NCI-H526 treated with DMSO at 0.1 percent for 48 hours (cell line): ENCODE measurements at places on chromosomes 5 and 9.

DNA sequence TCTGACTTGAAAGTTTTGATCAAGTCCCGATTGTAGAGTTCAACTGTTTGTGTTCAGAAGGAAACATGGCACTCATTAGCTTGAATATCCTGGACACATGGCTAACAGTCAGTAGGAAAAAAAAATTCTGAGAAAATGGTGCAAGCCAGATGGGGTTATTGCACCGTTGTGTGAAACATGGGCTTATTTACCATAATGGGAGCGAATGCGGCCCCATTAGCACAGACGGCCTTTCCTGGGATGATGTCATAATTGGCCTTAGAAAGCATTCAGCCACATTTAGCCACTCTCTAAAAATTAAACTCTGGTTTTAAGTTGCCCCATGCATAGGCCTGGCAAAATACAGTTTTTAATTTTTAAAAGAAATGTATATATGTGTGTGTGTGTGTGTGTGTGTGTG is 112.1 kb downstream of the IRX2 start:
- no peak for DNase-seq

- no peak for DNase-seq
Measured at GRCh38 chr9:78666818-78667414, 370.0 kb downstream of the PSAT1 start.

GRCh38 chr9:132390966-132391365 is 15.7 kb downstream of the TTF1 start:
- no peak for DNase-seq

DNA sequence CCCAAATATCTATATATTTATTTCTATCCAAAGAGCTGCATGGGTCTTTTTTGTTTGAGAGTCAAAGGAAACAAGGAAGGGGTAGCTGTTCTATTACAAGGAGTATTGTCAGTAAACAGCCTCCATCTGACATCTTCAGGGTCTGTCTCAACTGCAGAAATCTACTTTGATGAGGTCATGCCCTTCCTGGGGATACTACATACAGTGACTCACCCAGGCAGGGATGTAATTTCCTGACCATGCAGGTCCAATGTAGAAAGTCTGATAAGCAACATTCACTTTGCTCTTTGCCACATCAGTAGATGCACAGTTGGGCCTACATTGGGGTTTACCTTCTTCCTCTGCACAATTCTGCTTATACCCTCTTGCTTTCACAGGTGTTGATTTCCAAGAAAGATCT is 165.5 kb downstream of the TLR4 start:
- no peak for DNase-seq

DNA sequence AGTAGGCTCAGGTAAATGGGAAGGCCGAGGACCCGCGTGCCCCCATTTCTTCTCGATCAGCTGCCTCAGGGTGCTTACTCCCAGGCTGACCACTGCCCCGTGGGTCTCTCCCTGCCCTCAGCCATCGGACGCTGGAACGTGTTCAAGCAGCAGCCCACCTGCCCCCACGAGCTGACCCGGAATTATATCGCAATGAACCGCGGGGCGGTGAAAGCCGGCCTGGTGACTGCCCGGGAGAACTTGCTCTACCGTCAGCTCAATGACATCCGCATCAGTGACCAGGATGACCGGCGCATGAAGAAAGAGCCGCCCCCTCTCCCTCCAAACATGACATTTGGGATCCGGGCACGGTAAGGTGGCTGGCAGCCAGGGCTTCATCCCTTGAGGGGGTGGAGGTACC is 83.2 kb upstream of the BARHL1 start:
- no peak for DNase-seq

- peak; percentile 19 for DNase-seq
Measured at GRCh38 chr5:141245250-141245717, at the start of gene PCDHB15. Gene PCDHB15 (plus strand): TSS chr5:141245395. CDS start chr5:141245579, 184 bp downstream.

GRCh38 chr9:134410071-134410834 is 84.0 kb downstream of the RXRA start:
- DNase-seq: no peak

DNA sequence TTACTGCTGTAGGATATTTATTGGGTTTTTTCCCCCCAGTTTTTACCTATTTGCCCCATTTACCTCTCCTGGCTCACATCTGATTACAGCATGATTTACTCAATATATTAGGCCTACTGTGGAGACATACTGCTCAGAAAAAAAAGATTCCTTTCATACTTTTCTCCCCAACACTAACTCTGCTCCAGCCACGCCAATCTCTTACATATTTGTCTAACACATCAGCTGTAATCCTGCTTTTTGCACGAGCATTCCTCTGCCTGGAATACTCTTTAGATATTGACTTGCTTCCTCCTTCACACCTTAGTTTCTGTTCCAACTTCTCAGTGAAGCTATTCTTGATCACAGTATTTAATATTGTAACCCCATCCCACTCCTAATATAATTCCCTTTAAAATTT is 158.1 kb upstream of the VCAN start:
- no peak for DNase-seq

GRCh38 chr5:53008751-53009150 is 19.6 kb downstream of the ITGA2 start:
- DNase-seq: no peak

- no peak for DNase-seq
Measured at GRCh38 chr5:56632199-56632598, 183.2 kb upstream of the MAP3K1 start.

DNA sequence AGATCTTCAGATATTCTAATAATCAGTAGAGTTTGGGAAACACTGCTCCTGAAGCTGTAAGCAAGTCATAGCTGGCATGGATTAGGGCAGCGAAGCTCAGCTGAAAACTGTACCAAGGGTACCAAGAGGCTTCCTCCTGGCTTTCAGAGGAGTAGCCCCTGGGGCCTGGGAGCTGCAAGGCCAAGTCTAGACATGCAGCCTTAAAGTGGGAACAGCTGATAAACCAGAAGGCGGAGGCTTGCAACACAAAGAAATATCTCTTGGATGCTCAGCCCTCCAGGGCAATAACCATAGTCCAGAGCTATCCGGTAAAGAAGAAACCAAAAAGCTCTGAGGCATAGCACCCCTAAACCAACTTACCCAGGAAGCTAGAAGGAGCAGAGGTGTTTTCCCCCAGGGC is 51.5 kb downstream of the MRPS30 start:
- DNase-seq: no peak

DNA sequence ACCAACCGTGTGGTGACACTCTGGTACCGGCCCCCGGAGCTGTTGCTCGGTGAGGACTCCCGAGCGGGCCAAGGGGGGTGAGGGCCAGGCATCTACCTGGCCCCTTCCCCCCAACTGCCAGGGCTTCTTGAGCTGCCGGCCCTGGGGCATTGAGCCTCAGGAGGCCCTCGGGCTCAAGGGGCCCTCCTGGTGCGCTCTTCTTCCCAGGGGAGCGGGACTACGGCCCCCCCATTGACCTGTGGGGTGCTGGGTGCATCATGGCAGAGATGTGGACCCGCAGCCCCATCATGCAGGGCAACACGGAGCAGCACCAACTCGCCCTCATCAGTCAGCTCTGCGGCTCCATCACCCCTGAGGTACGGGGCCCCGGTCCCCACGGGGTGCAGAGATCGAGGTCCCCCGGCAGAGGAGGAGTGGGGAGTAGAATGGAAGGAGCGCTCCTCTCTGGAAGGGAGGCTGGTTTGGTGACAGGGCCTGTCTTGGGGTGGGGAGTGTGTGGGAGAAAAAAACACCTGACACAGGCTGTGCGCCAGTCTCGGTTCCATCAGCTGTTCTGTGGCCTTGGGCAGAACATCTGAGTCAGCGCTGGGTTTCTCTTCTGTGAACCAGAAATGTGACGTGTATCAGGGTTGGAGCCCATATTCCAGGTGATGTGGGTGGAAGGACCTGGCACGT is 2.6 kb downstream of the CDK9 start:
- no peak for DNase-seq

DNA sequence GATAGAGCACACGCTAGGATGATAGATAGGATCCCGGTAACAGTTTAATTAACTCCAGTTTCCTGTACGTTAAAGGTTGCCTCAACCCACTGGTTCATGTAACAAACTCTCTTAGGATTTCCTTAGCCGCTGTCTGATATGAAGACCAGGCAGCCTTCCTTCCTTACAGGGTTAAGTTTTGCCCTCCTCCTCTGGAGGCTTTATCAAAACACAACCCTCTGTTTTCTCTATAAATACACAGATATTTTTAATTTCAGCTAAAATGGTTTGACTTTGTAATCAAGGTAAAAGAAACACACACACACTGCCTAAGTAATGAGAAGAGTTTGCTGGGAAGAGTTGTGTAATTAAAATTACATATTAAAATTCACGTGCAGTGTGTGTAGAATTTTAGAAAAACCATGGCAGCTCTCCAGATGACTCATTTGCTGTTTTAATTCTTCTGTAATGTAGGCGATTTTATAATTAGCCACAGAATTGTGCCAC is 369.8 kb downstream of the CSNK1G3 start:
- no peak for DNase-seq

- no peak for DNase-seq
Measured at GRCh38 chr9:78021697-78022096, 9.9 kb downstream of the GNAQ start.

- DNase-seq: no peak
Measured at GRCh38 chr5:11684607-11685006, 219.6 kb downstream of the CTNND2 start.

DNA sequence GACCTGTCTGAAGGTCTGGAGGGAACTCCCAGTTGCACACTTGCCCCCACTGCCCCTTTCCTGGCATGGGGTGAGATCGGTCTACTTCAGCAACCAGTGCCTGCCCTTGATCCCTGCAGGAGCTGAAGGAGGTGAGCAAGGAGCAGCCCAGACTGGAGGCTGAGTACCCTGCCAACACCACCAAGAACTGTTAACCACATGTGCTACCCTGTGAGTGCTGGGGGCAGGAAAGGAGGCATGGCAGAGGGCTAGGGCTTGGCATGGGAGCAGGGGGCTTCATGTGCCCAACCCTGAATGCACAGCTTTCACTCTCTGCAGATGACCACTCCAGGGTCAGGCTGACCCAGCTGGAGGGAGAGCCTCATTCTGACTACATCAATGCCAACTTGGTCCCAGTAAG is 17.3 kb upstream of the SPTLC1 start:
- DNase-seq: no peak

- no peak for DNase-seq
Measured at GRCh38 chr5:171312129-171312974, 3.3 kb downstream of the TLX3 start.

GRCh38 chr9:14383294-14383693 is 69.4 kb upstream of the NFIB start:
- peak; percentile 45 for DNase-seq

DNA sequence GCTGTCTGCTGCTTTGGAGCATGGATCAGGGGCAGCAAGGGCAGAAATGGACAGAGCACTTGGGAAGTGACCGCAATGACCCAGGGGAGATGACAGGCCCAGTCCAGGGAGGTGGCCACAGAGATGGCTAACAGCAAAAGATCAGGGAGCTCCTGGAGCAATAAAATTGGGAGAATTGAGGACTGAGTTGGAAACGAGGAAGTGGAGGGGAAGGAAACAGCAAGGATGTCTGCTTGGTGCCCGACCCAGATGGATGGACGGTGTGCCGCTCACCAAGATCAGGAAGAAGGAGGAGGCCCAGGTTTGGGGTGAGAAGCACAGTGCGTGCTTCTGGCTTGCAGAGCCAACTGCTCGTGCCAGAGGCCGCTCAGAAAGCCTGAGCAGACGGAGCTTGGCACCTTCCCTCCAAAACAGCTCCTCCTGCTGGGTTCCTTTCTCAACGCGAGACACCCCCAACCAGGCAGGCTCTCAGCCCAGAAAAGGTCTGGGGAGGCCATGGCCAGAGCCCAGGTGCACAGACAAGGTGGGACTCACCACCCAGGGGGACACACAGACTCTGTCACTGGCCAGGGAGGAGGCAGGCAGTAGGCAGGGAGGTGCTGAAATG is 1.7 kb upstream of the SLC34A1 start:
- no peak for DNase-seq

GRCh38 chr9:107698779-107699178 is 209.2 kb upstream of the KLF4 start:
- DNase-seq: no peak

DNA sequence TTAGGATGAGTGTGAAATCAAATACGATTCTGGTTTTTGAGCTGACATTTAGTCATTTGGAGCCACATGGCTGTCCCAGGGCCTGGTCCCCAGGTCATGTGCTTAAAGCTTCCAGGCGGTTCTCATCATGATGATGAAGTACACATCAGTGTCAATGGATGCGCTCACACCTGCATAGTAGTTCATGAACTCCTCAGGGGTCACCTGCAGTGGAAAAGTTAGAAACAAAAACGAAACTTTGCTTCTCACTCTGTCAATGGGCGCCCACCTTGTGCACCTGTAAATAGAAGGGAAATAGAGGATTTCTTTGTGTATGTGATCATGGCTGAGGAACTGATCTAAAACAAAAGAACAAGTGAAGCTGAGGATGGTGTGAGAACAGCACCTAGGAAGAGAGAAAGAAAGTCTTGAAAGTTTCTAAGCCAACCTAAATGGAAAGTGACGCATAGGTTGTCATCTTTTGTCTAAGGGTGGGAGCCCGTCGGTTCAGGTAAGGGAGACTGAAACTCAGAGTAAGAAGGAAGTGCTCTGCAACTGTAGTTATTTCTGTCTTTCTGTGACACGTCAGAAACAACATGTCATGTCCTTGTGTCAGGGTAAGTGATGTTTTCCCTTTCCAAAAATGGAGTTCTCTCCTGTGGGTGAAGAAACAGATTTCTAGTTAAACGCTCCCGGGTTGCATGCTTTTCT is 33.8 kb downstream of the CAPSL start:
- DNase-seq: no peak

DNA sequence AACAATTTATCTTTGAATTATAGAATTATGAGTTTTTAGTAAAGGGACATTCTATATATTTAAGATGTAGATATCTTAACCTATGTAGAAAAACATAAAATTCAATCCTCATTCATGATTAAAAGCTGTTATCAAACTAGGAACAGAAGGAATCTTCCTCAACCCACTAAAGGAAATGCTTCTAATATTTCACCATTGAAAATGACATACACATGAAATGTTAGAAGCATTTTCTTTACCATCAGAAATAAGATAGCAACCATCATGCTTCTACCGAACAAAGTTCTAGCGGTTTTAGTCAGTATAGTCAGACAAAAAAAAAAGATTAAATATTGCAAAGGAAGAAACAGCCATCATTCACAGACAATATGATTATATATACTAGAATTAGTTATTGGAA is 32.2 kb downstream of the SHOC1 start:
- DNase-seq: no peak

GRCh38 chr9:13387734-13388067 is 108.2 kb upstream of the MPDZ start:
- no peak for DNase-seq

DNA sequence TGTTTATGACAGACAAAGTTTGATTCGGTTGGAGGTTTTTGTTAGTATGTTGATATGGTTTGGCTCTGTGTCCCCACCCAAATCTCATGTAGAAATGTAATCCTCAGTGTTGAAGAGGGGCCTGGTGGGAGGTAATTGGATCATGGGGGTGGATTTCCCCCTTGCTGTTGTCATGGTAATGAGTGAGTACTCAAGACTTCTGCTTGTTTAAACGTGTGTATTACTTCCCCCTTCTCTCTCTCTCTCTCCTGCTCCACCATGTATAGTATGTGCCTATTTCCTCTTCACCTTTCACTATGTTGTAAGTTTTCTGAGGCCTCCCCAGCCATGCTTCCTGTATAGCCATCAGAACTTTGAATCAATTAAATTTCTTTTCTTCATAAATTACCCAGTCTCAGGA is 415.1 kb downstream of the HCN1 start:
- DNase-seq: no peak
